ENCODE measurements at places on chromosomes 2 and 18.

DNA sequence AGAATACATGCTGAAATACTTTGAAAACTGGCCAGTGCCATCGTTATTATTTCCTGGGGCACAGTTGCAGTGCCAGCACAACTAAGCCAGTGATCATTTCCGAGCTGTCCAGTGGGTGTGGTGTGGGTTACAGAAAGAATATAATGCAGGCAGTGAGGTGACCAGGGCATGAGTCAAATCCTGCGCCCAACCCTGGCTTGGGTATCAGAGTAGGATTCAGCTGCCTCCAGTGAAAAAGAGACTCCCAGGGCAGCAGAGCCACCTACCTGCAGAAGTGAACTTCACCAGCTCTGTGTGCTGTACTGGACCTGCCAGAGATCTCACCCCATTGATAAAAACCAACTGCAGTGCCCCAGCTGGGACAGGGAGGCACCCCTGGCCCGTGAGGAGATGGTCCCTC, 18.0 kb downstream of the SLC9A2 start:
- DNase-seq, result no peak

DNA sequence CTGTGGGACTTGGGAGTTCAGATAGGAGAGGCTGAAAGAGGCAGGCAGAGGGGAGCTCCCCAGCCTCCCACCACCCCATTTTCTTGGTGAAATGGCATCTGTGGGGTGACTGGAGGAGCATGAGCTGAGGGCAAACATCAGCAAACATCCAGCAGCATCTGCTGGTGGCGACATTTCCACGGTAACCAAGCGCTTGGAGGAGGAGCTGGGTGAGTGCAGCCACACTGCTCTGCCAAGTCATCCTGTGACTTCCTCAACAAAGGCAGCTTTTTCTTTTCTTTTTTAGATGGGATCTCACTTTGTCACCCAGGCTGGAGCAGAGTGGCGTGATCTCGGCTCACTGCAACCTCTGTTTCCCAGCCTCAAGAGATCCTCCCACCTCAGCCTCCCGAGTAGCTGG, 5.6 kb downstream of the TXNL4A start:
- DNase-seq, result no peak

GRCh38 chr2:16774091-16774490, 108.5 kb upstream of the CYRIA start:
- no peak for DNase-seq

DNA sequence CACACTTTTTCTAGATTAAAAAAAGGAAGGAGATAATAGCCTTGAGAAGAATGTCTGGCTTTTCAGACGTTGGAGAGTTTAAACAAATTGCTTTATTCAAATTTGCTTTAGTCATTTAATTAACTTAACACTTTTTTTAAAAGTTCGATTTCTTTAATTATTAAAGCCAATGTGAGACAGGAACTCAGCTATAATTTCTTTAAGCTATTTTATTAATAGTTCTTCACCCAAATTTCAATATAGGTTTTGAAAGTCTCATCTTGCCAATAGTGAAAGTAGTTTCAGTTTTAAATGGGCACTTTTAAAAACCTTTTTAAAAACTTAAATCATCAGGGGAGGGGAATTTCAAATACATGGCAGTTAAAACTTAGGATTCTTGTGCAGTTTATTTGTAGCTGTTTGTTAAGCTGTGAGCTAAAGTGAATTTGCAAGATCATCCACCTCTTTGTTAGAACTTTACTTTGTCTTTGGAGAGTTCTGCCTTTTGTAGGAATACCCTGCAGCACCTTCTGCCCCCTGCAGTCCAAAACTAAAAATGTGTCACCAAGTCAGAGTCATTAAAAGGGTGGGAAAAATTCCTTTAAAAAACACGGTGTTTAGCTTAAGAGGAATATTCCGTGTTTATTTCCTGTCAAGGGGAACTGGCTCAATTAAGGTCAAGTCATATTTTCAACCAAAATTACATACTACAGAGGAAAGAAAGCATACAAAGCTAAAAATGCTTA, 4.6 kb downstream of the TGIF1 start:
- DNase-seq, result peak; percentile 22

DNA sequence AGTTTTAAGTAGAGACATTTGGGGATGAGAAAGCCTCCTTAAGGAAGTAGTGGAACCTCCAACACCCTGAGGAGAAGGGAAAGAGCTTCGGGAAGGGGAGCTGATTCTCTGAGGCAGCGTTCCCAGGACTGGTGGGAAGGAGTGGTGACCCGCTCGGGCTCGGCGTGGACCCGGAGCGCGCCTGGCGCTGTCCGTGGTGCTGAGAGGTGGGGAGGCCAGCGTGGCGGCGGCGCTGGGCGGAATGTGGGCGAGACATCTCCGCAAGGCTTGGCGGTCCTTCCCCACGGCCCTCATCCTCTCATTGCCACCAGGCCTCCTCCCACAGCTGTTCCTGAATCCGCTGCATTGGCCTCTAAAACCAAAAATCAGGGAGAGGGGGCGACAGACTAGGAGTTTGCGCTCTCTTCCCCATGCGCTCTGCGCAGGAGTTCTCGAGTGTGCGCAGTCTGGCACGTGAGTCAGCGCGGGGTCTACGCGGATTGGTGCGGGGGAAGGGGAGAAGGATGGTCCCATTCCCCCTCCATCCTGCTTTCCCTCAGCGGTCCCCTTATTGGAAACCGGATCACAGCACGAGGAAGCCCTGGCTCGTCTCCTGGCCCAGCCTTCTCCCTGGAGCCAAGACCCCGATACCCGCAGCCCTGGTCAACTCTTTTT, 857 bp downstream of the RESP18 start:
- no peak for DNase-seq

- no peak for DNase-seq
Measured at GRCh38 chr2:7411691-7412090, 494.5 kb downstream of the RNF144A start.

GRCh38 chr2:152481881-152482583, 147.1 kb downstream of the FMNL2 start:
- DNase-seq, result no peak

DNA sequence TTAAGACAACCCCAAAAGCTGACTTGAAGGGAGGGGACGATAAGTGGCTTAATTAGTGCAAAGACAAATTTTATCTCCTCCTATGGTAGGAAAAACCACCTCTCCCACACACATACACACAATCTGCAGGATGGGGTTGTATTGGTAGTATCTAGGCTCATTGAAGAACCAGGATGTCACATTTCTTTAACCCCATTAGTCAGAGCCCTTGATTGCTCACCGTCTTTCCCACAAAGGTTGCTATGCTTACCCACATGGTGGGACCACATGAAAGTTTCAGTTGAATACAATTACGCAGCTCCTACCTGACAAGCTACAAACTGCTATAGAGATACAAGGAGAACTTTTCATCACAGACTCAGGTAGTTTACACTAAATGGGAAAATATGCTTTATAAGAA, 765.0 kb upstream of the CELF4 start:
- DNase-seq, result no peak

DNA sequence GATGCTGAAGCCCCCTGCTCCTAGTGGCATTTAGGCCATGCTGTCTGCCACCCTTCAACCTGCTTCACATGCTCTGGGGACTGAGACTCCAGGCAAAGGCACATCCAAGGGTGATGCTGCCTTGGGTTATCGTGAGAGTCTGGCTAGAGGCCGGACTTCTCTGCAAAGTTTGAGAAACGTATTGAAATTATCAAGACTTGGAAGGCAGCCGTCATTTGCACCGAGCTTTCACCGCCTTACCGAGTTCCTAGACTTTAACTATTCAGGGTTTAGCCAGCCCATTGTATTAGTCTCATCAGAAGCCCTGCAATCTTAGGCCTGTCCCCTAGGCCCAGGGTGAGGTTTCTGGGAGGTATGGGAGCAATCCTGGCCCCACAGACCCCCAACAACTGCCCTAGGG, 34.0 kb downstream of the RDH14 start:
- DNase-seq, result no peak
